ENCODE measurements at places on chromosomes 12 and 14. TPM values are rescaled to one million over a fixed set of nuclear protein-coding genes. Genes with fewer than 3 reads are reported as not detected.

LRTM2 gene
- total RNA-seq = not detected

GRCh38 chr12:55847603-55848291, 5.0 kb upstream of the MMP19 start:
- DNase-seq = peak; percentile 87

SLC6A13 gene
- 0.40 TPM for total RNA-seq

GRCh38 chr12:115135800-115136211, 451.8 kb upstream of the TBX3 start:
- peak; percentile 69 for DNase-seq

SERPINA5 gene
- 655 TPM for total RNA-seq

GRCh38 chr12:132828706-132829534, at the start of gene GOLGA3:
Gene GOLGA3, minus strand, starts transcription at chr12:132828869. Its CDS starts 6,741 bp downstream, at chr12:132822128.
- DNase-seq = peak; percentile 94

TOMM20L gene
- not detected for total RNA-seq
